ENCODE measurements at places on chromosomes 11 and 22. TPM values are rescaled to one million over a fixed set of nuclear protein-coding genes. Genes with fewer than 3 reads are reported as not detected.

The MRPL48 gene
- total RNA-seq: 48.6 TPM

The CCDC89 gene
- not detected for total RNA-seq

The SCGB1D2 gene
- not detected for total RNA-seq

The KDM4E gene
- total RNA-seq: not detected
